Femur (tissue), 1 donor: ENCODE measurements at places on chromosomes 4 and X.

DNA sequence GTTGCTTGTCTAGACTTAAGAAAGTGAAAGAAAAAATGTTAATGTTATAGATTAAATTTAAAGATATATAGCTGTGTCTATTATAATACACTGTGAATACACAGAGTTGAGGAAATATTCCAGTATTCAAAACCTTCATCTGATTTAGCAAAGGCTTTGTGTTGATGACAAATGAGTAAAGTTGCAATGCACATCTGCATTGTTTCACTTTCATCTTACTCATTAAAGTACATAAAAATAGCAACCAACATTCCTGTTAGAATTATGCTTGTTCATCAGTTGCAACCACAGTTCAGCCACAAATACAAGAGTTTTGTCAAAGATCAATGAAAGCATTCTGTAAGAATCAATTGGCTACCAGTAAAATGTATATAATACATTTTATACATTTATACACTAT lies 346.4 kb upstream of the SLC7A11 start:
- DNase-seq: no peak

- no peak for DNase-seq
Observed at GRCh38 chr4:87033902-87034301, 99.1 kb downstream of the AFF1 start.

DNA sequence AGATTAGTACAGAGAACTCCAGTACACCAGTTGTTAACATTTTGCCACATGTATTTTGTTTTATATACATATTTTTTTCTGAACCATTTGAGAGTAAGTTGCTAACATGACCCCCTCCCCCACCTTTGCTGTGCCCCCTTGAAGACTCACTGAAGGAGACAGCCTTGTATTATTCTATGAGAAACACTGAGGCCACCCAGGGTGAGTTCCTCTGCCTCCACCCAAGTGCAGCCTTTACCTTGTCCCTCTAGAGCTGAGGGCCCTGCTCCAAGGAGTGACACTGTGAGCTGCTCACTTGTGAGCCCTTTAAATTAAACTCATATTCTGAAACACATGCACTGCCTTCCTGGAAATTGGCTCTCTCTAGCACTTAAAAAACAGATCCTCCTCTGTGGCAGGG lies 21.1 kb downstream of the KIT start:
- no peak for DNase-seq

GRCh38 chrX:100647095-100647494 lies 3.1 kb downstream of the SRPX2 start:
- DNase-seq: peak; percentile 61

DNA sequence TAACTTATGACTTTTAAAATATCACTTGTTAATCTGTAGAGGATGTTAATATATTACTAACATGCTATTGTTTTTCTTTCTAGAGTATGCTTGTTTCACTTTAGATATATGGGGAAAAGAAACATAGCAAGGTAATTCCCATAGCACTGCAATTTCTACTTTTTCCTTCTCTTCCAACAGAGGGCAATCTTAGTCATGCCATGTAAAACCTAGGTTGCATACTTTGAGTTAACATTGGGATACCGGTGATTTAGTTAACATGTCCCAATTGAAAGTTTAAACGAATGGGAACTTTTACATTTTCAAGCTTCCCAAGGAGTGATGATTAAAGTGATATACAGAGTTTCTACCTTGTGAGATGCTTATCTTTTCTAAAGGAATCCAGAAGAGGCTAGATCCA lies 89.4 kb upstream of the IL13RA1 start:
- DNase-seq: no peak

GRCh38 chr4:103719830-103720207 lies at the start of gene TACR3:
TSS of gene TACR3 (minus strand) at chr4:103719985. CDS start at chr4:103719675, 310 bp downstream.
- DNase-seq: peak; percentile 73

- no peak for DNase-seq
Observed at GRCh38 chr4:138348055-138348454, 105.9 kb upstream of the SLC7A11 start.

DNA sequence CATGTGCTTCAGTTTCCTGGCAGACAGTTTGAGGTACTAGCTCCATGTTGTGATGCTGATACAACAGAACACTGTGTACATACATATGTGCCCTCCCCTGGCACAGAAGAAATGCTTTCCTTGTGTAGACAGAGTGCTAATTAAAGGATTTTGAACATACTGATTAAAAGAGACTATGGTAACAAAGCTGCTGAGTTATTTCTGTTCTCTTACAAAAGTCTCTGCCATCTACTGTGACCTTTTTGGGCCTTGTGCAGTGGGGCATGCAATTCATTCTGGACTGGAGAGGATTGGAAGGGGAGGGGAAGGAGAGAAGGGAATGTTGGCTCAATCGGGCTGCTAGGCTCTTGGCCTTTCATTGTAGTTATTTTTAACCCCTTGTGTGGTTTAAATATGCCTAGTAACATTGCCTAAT lies 6.0 kb downstream of the PDLIM5 start:
- no peak for DNase-seq

- DNase-seq: no peak
Observed at GRCh38 chr4:87105101-87105845, 115.1 kb downstream of the KLHL8 start.

DNA sequence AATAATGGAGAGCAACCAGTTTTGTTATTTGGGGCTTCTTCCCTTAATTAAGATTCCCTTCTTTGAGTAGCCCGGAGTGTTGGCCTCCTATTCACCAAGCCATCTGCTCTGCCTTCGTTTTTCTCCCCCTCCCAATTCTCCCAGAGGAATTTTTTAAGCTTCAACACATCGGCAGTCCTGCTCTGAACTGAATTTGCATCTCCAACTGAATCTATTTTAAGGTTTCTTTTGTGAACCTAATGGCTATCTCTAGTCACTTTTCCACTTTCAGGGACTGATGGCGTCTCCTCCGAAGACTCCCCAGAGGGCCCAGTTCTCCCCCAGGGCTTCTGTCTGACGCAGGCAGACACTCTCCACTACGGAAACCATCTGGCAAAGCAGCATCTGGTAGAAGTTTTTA lies 280.2 kb downstream of the ADGRA3 start:
- DNase-seq: no peak
